SHP77 treated with DMSO at 0.1 percent for 48 hours (cell line): ENCODE measurements at places on chromosomes 2 and 18.
A peak's percentile ranks its signal among the peaks of the same experiment; 100 is the strongest.

- no peak for DNase-seq
Measured at GRCh38 chr18:79524181-79525078, 128.7 kb downstream of the NFATC1 start.

- no peak for DNase-seq
Measured at GRCh38 chr2:222887124-222887523, 26.3 kb downstream of the ACSL3 start.

DNA sequence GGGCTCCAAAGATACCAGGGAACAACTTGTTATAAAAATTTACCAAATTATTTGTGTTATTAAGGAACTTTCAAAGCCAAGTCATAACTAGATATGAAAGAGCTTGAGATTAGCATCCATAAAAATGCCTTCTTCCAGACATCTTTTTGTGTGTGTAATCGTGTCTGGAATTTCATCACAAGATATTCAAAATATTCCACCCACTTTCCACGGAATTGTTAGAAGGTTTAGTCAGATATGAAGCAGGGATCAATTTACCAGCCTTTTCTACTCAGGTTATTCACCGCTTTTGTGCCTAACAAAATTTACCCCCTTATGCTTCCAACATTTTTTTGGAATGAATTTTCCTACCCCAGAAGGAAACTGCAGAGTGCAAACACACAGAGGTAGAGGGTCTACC, 130.2 kb upstream of the ACVR2A start:
- DNase-seq = no peak

- no peak for DNase-seq
Measured at GRCh38 chr2:236939271-236939670, 146.4 kb upstream of the COPS8 start.

DNA sequence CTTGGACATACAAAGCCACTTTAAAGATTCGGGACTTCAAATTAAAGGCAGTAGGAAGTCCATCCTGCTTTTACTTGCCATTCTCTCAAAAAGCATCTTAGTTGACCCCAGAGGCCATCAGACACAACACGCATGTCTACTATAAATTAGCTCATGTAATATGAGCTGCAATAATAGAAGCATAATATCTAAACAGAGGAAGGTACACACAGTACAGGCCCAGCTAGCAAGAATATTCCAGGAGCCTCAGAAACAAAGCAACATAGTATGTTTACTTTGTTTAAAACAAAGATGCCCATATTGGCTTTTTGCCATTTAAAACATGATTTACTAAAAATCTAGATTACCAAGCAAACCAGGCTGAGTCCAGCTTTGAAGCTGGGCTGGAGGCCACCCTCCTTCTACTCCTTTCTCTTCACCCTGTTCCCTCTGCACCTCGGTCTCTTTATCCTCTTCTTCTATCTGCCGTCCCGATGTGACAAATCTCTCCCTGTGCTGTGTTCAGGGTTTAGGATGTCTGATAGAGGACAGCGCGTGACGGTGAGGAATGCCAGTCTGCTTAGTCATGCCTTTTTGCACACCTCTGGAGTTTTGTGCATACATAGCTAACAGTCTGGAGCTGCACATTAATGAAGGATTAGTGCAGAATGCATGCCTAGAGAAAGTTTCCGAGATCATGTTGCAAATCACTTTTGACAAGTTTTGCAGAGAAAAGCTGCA, 28.2 kb downstream of the DTNA start:
- no peak for DNase-seq

DNA sequence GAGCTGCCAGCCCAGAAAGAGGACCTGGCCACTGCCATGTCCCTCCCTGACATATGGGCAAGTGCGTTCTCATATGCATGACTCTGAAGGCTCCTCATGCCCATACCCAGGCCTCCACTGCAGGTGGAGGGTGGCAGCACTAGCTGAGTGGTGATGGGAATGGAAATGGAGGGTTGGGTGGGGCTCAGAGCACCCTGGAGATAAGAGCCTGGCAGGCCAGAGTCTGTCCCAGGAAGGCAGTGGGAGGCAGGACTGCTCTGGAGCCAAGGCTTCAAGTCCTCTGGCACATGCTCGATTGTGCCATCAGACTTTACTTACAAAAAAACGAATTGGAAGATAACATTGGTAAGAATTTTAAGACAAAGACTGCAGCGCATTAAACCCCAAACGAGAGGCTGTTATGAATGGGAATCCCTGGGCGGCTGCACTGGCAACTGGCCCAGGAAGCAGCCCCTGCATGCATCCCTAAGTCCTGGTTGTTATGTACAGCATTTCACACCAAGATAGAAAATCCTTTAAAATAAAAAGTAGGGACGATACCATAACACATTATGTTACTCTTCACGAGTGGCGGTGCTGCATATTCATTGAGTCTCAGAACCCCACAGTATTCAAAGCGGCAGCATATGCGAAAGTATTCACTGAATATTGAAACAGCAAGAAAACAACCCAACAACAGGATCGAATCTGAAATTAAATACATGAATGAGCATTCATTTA, 81.7 kb upstream of the FAM98A start:
- no peak for DNase-seq

DNA sequence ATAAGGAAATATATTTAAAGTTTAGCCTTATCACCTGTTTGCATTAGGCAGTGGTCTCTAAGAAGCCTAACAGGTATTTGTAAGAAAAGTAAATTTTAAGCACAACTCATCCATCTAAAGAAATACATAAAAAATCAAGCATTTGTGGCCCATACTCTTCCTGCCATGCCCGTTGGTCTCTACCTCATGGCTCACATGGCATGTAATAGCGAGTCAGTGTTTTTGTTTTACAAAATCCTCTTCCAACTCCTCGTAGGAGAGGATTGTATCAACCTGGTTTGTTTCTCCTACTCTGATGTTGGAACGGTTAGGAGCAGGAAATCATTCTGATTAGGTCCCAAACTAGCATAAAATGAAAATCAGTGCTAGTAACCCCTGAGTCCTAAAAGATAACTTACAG, 91.8 kb downstream of the FMNL2 start:
- DNase-seq = no peak

- peak; percentile 44 for DNase-seq
Measured at GRCh38 chr2:111219285-111219684, 98.6 kb downstream of the BCL2L11 start.

DNA sequence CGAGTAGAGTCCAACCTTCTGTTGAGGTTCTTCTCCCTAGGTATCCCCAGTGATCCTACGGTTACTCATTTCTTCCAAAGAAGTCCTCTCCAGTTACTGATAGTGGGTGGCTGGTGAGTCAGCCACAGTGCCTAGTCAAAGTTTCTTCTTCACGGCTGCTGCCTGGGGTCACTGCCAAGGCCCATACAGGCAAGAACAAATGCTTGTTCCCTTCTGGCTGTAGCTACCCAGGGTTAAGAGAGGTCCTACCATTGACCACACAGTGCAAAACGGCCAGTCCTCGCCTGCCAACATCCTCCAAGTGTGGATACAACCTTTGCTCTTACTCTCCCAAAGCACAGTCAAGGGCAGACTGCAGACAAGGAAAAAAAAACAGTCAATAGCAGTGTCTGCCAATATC, 2.9 kb upstream of the PTPN4 start:
- no peak for DNase-seq

DNA sequence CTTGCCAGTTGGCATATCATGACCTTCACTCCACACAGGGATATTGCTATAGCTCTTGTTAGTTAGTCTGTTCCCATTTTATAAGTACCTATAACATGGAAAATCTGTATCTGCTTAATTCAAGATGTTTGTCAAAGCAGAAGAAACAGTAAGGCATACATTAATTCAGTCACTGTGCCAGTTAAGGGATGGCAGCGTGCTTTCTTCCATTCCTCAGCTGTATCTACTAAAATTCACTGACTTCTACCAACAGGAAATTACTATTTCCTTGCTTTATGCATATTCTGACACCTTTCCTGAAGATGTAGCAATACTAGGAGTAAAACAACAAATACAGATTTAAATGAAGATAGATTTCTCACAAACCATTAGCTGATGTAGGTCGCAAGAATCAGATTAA, 59.9 kb downstream of the RNF152 start:
- no peak for DNase-seq

GRCh38 chr2:85245891-85246290, 81.9 kb downstream of the TGOLN2 start:
- no peak for DNase-seq

DNA sequence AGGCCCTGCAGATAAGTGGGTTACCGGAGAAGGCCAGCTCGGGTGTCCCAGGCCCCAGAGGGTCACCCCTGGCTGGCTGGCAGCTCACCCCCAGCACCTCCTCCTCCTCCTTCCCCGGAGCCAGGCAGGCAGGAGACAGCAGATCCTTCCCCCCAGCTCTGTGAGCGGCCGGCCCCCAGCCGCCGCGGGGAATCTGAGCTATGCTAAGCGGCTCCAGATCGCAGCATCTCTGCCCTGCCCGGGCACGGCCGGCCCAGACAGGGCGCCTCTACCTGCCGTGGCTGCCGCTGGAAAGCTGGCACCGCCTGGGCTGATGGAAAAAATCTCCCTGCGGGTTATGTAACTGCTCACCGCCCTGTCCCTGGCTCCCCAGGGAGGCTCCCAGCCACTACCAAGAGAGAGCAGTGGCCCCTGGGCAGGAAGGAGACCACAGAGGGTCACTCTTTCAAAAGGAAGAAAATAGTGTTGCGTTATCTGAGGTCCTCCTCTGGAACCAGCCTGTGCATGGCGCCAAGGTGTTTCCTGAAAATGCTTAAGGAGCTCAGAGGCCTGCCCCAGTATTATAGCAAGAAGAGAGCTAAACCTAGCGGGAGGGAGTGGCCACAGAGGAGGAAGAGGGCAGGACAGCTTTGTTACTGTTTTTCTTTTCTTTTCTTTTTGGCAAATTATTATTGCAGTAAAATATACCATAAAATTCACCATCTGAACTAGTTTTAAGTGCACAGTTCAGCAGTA, 179.0 kb downstream of the SMAD7 start:
- DNase-seq = no peak
